ENCODE measurements at places on chromosomes 13 and 19.

GRCh38 chr13:91236182-91236581 lies 111.3 kb upstream of the MIR17HG start:
- DNase-seq: no peak

GRCh38 chr19:9060564-9061340 lies 26.1 kb upstream of the OR1M1 start:
- no peak for DNase-seq

DNA sequence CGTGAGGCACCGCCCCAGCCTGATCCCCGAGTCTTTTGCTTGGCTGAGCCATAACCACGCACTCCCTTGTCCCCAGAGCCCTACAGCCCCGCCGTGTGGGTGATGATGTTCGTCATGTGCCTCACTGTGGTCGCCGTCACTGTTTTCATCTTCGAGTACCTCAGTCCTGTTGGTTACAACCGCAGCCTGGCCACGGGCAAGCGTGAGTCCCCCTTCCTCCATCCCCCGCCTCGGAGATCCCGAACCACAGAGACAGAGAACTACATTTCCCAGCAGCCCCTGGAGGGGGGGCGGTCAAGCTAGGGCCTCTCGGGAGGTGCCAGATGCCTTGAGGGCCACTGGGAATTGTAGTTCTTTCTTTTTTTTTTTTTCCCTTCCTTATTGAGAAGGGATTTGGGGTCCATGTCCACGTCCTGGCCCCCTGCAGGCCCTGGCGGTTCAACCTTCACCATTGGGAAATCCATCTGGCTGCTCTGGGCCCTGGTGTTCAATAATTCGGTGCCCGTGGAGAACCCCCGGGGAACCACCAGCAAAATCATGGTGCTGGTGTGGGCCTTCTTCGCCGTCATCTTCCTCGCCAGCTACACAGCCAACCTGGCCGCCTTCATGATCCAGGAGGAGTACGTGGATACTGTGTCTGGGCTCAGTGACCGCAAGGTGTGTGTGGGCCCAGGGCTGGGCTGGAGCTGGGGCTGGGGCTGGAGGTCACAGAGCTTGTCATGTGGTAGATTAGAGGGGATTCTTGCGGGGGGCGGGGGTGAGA lies 25.9 kb downstream of the GRIN2D start:
- DNase-seq: peak; percentile 43

DNA sequence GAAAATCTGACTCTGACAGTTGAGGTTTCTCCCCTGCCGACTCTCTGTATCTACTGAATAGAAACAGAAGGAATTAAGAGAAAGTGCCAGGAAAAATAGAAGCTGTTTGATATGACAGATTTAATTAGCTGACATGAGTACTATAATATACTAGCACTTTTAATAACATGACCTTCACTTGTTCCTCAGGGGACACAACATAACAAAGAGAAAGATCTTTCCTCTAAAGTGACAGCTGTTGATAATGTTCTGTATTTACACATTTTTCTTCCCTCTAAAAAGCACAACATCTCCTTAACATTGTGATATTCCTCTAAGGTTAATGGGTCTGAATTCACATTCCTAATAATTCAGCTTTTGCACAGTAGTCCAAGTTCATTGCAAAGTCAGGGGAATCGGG lies 1136.0 kb downstream of the PCDH17 start:
- DNase-seq: no peak

- DNase-seq: peak; percentile 89
These were observed 33.0 kb upstream of the MRI1 start for GRCh38 chr19:13731147-13731964.

DNA sequence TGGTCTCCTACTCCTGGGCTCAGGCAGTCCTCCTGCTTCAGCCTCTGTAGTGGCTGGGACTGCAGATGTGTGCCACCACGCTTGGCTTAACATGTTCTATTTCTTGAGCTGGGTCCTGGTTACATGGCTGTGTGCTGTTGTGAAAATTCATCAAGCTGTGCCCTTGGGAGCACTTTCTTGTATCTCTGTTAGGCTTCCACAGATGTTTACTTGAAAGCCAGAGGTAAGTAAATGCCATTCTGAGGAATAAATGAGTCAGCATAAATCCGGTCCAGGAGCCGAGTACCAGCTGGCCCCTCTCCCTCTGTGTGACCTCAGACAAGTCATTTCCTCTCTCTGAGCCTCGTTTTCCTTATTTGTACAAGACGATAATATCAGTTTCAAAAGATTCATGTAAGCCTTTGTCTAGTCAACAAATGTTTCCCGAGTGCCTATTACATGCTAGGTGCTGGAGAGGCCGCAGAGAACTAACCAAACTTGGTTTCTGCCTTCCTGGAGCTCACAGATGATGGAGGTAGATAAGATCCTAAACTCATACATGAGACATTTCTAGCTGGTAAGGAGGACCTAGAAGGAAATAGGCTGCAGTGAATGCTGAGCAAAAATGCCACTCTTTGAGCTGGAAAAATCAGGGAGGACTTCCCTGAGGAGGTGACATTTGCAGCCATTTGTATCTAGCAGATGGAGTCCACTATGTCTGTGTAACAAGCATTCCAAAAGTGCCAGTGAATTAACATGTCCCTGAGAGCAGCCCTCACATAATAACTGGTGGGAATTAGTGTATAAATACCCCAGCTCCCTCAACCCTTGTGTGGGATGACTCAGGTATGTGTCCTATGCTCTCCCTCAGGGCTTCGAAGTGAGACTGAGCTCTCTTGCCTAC lies 2.7 kb upstream of the RASAL3 start:
- DNase-seq: peak; percentile 51

DNA sequence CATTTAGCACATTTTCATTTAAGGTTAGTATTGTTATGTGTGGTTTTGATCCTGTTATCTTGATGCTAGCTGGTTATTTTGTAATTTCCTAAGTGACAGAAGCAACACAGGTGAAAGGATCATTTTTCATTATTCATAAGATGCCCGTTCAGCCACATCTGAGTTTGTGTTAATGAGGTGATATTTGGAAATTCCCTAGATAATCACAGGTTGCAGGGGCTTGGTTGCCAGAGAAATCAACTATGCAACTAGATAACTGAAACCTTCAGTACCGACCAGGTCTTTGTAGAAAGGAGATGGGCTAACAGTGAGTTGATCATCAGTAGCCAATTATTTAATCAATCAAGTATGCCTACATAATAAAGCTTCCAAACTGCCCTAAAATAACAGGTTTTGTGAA lies 121.3 kb upstream of the UFM1 start:
- DNase-seq: no peak

DNA sequence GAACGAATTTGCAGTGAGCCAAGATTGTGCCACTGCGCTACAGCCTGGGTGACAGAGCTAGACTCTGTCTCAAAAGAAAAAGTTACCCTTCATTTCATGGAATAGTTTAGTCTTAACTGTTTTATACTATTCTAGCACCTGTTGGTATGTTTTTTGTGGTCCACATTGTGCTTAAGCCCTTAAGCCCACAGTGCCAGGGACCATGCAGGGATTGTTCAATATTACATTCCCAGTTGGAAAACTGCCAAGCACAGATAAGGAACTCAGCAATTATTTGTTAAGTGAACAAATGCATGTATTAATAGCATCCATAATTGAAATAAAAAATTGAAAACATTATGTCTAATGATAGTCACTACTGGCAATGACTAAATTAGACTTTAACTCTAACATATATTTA lies 193.5 kb downstream of the PCDH17 start:
- DNase-seq: no peak

- DNase-seq: no peak
These were observed 1191.0 kb downstream of the SLITRK5 start for GRCh38 chr13:88862095-88862620.

DNA sequence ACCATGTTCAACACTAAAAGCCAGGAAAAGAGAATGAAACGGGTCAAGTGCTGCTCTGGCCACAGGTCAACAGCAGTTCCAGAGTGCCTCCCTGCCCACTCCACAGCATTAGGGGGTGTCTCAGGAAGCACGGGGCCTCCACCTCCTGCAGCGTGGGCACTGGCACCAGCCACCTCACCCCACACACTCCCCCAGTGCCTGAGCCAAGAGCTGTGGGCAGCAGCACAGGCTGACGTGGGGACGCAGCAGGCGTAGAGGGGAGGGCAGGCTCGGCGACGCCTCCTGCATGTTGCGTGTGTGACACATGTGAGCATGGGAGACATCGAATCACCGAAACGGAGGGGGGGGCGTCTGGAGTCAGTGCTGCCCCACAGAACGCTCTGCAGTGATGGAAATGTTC lies 21.4 kb upstream of the TMEM160 start:
- DNase-seq: no peak

DNA sequence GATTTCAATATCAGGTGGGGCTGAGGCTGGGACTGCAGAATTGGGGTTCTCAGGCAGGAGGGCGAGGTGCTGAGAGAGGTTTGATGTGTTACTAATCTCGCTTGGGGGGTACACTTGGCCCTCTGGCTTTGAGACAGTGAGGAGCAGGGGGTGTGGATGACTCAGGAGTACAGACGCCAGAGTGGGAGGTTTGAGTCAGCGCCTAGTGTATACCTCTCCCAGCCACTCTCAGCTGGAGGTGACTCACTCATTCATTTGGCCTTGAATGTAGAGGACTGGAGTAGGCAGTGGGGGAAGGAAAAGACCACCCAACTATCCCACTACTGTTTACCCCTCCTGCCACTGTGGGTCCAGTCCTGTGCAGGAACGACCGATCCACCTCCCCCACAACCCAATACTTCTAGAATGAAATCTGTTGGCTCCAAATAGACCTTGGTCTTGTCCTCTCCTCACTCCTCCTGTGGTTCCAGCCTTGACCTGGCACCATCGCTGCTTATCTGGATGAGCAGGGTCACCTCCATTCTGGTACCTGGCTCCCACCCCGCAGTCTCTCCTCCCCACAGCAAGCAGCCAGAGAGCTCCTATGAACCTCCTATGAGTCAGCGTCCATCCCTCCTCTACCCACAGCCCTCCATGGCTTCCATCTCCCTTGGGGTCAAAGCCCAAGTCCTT lies 20.1 kb upstream of the ZNRF4 start:
- no peak for DNase-seq

DNA sequence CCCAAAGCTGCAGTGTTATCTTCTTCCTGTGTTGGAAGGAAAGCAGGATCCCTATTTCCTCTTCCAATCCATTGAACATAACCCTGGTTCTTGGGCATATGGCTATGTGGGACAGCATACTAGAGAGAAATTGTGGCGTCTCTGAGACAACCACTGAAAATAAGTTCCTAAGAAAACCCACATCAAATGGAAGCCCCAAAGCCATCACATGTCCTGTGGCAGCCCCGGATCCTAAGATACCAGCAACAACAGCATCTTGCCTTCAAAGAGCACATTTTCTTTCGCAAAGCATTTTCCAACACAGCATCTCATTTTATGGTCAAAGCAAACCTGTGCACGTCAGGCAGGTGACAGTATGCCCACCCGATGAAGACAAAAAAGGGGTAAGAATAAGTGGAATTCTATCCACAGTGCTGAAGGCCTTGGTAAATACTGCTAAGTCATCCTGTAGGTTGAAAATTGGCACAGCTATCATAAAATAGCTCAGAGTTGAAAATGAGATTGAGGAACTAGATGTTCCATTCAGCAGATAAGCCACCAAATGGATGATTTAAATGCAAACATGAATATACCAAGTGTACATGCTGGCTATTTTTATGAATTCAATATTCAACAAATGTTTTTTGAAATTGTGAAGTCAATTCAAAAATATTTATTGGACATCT lies 232.2 kb downstream of the DLEU7 start:
- no peak for DNase-seq

DNA sequence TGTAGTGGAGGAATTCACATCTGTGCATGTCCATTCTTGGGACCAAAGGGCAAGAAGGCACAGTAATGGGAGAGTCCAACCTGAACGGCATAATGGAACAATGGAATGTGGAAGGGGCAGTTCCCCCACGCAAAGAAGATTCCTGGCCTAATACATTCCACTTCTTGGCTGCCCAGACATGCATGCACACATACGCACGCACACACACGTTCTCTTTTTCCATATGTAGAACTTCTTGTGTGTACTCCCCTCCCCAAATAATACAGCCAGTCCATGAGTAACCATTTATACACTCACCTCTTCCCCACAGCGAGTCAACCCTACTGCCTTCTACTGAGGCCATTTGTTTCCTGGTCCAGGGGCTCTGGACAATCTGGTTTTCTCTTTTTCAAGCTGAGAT lies 6.0 kb upstream of the STK24 start:
- no peak for DNase-seq

- no peak for DNase-seq
These were observed 98.8 kb downstream of the KDM4B start for GRCh38 chr19:5067678-5068077.

DNA sequence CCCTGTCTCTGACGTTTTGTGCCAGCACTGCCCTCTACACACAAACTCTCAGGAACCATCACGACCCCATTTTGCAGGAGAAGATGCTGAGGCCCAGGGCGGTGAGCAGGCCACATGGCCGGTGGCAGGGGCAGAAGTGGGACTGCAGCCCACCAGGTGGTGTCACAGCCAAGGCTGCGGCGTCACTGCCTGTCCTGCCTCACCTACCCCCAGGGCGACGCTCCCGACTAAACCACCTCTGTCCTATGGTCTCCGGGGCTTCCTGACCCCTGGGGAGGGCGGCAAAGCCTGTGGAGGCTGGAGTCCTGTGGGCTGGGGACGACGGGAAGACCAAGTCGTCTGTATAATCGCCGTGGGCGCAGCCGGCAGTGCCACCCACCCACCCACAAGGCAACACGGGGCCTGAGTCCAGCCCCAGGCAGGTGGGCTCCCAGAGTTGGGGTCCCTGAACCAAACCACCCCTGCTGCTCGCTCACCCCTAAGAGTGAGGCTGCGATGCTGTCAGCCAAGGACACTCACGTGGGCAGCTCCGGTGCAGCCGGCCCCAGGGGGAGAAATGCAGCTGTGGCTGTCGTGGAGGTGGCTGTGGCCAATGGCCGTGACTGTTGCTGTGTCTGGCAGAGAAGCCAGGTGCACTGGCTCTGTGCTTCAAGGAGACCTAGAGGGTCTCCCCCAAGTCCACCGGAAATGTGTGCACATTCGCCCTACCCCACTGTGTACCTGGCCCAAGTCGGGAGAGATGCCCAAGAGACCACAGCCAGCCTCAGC lies 29.7 kb downstream of the RASA3 start:
- DNase-seq: no peak

GRCh38 chr13:95745289-95745688 lies 68.3 kb downstream of the DNAJC3 start:
- DNase-seq: no peak

GRCh38 chr13:106182404-106182803 lies 353.1 kb downstream of the EFNB2 start:
- no peak for DNase-seq

- no peak for DNase-seq
These were observed 273.2 kb downstream of the MYO16 start for GRCh38 chr13:108902405-108903155.

- no peak for DNase-seq
These were observed 55.9 kb downstream of the STARD13 start for GRCh38 chr13:33229446-33230177.

GRCh38 chr13:62595976-62596375 lies 1180.3 kb upstream of the PCDH20 start:
- DNase-seq: no peak

GRCh38 chr13:42369071-42369797 lies 97.3 kb downstream of the AKAP11 start:
- no peak for DNase-seq

GRCh38 chr13:54687173-54687572 lies 1658.6 kb downstream of the OLFM4 start:
- DNase-seq: no peak

GRCh38 chr19:3573162-3573857 lies 566 bp downstream of the HMG20B start:
- DNase-seq: no peak

- DNase-seq: no peak
These were observed at the start of gene SLITRK6 for GRCh38 chr13:85799097-85799582. Gene SLITRK6, minus strand, starts transcription at chr13:85799419. Its CDS starts 2,911 bp downstream, at chr13:85796508.

- DNase-seq: no peak
These were observed 13.3 kb downstream of the IFT88 start for GRCh38 chr13:20580257-20580656.
